ENCODE measurements at places on chromosomes 7 and 10. TPM values are rescaled to one million over a fixed set of nuclear protein-coding genes. Genes with fewer than 3 reads are reported as not detected.

The HTR5A gene
- not detected for total RNA-seq

The DOCK4 gene
- total RNA-seq = 7.2 TPM

The GPR85 gene
- 7.0 TPM for total RNA-seq

The TMEM176B gene
- not detected for total RNA-seq

The CDC14C gene
- total RNA-seq = 0.09 TPM

The SCD gene
- total RNA-seq = 249 TPM

The GNG11 gene
- 27.9 TPM for total RNA-seq

The ADRA2A gene
- total RNA-seq = not detected

The DRGX gene
- not detected for total RNA-seq
